ENCODE measurements at places on chromosomes 6 and 20.
A peak's percentile ranks its signal among the peaks of the same experiment; 100 is the strongest.

GRCh38 chr6:17035257-17036064, 66.4 kb upstream of the STMND1 start:
- no peak for DNase-seq

DNA sequence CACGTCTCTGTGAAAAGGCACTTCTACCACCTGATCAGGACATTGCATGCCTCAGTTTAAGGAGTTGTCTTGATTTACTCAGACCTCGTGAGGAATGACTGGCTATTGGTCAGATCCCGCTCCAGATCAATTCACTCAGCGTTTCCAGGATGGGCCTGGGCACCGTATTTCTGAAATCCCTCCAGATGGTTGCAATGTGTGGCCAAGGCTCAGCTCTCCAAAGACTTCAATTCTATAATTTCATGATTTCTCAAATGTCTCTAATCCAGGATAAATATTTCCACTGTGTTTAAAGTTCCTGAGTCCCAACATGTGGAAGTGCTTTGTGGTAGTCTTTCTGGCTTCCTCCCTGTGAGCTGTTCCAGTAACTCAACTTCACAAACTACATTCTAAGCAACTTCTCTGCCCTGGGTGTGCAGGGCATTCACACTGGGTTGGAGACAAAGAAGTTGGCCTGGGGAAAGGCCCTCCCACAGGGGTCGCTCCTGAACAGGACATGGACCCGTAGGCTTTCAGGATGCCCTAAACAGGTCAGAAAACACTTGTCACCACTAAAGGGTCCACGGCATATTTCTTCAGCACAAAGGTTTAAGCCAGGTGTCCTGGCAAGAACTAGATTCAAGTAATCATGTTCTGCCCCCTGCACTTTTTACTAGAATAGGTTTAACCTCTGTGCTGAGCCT, 212.1 kb downstream of the WDR27 start:
- peak; percentile 79 for DNase-seq

- no peak for DNase-seq
These were observed 4.5 kb upstream of the COL9A3 start for GRCh38 chr20:62812181-62812906.

DNA sequence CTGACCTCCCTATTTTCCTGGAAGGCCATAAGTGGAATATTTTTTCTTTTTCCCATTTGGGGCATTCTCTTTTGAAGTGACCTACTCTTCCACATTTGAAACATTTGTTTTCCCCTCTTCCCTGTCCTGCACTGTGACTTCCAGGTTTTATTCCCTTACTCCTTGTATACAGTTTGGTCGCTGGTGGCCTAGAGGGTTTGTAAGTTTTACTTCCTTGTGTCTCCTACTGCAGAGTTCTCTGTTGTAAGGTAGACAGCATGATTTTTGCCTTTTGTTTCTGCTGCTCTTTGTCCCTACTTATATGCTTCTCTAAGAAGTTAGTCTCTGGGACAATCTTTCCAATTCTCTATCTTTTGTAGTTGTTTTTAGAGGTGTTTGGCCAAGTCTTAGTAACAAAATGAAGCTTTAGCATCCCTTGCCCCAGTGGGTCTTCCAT, 7.4 kb upstream of the ZNFX1 start:
- DNase-seq: no peak

GRCh38 chr20:13149371-13150105, 71.5 kb upstream of the ISM1 start:
- DNase-seq: peak; percentile 53

GRCh38 chr6:34125939-34126338, 19.9 kb downstream of the GRM4 start:
- no peak for DNase-seq

GRCh38 chr20:36587388-36588070, 14.1 kb downstream of the TGIF2 start:
- DNase-seq: no peak

DNA sequence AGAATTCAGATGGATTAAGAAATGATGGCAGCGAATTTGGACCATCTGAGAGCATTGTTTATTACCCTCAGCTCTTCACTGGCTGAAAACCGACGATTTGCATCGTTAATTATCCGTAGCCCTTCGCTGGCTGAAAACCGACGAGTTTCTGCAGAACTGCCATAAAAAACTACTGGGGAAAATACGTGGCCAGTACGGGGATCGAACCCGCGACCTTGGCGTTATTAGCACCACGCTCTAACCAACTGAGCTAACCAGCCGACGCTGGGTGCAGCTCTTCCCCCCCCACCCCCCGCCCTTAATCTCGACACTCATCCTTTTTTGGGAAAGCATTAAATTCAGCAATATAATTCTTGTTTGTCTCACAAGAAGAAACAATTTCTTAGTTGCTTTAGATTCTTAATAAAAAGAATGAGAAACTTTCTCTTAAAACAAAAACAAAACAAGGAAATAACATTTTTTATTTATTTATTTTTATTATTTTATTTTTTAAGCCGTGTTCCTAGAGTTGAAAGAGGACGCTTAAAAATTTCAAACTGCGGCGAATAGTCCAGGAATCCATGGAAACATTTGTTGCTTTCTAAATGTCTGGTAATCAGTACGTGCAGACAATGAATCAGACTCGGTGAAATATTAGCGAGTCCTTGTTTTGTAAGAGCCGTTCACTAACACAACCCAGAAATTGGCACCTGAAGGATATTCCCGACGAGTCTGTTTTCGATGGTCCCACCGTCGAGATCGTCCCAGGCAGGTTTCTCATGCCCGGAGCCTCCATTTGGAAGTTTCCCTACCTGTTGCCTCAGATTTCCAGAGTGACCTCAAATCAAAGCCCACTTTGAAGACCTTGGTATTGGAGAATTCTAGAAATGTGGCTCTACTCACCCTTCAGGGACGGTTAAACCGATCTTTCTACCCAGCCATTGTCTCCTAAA, 27.8 kb downstream of the PRSS16 start:
- DNase-seq: no peak

- DNase-seq: no peak
These were observed 14.6 kb upstream of the MYB start for GRCh38 chr6:135166515-135166914.
